ENCODE measurements at places on chromosomes 11 and 22. TPM values are rescaled to one million over a fixed set of nuclear protein-coding genes. Genes with fewer than 3 reads are reported as not detected.

JAML gene
- total RNA-seq, result 18.4 TPM

DNA sequence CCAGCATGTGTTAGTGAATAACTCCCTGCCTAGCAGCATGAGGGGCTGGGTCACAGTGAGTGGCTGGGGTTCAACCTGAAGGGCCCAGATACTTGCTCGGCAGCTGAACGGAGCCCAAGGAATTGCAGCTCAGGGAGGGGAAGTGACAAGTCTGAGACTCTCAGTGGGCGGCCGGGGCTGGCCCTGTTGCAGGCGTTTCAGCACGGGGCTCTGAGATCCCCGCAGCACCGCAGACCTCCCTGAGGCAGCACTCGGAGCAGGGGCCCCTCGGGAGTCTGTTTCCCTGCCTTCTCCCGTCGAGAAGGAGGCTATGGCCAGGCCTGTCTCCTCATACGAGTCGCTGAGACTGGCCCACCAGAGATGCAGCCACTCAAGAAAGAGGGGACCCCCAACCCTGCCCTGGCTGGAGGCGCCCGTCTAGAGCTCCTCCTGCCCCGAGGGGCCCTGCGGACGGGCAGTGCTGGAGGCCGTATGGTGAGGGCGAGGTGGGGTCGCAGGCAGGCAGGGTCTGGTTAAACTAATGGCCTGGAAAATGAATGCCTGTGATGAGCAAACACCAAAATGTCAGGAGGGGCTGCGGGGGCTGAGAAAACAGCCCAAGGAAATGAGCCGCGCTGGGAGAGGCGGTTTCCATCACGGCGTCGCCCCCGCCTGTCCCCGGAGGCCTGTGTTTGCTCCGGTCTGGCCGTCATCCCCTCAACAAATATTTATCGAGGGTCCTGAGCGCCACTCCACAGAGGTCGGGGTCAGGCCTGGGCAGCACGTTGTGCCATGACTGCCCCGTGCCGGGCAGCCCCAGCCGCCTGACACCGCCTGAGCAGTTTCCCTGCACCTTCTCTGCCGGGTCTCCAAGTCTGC lies 9.3 kb downstream of the TSSC4 start:
- DNase-seq, result no peak

- no peak for DNase-seq
Observed at GRCh38 chr11:27395556-27396258, 32.7 kb upstream of the CCDC34 start.

DNA sequence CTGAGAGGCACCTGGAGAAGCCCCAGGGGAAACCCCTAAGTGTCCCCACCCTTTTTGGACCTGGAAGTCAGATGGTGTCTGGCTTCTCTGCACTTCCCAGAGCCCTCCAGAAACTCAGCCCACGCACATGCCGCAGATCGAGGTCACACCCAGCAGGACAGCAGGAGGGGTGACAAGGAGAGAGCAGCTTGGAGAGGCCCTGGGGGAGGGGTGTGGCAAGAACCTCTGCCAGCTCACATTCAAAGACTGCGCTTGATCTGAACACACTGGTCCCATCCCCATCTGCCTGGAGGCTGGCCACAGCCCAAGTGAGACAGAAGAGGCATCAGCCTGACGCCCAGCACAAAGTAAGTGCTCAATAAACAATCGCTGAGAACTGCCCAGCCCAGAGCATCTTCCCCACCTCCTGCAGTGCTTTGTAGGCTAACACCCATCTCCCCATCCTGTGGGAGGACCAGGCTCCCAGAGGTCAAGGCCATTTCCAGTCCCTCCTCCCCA lies 21.4 kb downstream of the TMPRSS6 start:
- DNase-seq, result no peak

MMP11 gene
- 15.6 TPM for total RNA-seq

- DNase-seq, result no peak
Observed at GRCh38 chr11:117087446-117087845, 10.8 kb downstream of the SIK3 start.

RHOD gene
- 36.8 TPM for total RNA-seq

All from heart left ventricle (tissue), 16 donors.